ENCODE measurements at places on chromosomes 11 and 22. TPM values are rescaled to one million over a fixed set of nuclear protein-coding genes. Genes with fewer than 3 reads are reported as not detected.

Gene SCGB1D2
- not detected for total RNA-seq

GRCh38 chr11:46914363-46914762, 4.0 kb downstream of the LRP4 start:
- DNase-seq: no peak

- no peak for DNase-seq
Measured at GRCh38 chr11:13354335-13354734, 76.7 kb downstream of the BMAL1 start.

DNA sequence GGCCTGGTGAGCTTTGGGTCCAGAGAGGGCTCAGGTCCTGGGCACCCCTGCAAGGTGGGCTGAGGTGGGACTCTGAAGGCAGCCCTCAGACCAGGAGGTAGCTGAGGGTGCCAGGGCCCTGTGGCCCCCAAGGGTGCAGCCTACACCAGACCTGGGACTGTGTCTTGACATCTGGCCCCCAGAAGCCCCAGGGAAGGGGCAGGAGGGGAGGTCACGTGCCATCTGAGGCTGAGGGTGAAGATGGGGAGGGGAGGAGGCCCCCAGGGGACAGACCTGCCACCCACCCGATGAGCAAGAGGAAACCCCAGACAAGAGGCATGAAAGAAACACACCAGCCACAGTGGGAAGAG, 520.2 kb downstream of the BRD1 start:
- no peak for DNase-seq

DNA sequence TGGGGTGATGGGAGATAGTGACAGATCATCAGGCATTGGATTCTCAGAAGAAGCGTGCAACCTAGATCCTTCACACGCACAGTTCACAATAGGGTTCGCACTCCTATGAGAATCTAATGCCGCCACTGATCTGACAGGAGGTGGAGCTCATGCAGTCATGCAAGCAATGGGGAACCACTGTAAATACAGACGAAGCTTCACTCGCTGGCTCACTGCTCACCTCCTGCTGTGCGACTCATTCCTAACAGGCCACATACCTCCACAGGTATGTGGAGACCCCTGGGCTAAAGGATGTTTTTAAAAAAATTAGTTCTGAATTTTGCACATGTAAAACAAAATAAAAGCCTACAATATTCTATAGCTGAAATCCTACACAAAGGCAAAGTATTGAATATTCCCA, 20.5 kb upstream of the TEAD1 start:
- DNase-seq: no peak

GRCh38 chr11:92383430-92383829, 158.8 kb downstream of the FAT3 start:
- no peak for DNase-seq

DNA sequence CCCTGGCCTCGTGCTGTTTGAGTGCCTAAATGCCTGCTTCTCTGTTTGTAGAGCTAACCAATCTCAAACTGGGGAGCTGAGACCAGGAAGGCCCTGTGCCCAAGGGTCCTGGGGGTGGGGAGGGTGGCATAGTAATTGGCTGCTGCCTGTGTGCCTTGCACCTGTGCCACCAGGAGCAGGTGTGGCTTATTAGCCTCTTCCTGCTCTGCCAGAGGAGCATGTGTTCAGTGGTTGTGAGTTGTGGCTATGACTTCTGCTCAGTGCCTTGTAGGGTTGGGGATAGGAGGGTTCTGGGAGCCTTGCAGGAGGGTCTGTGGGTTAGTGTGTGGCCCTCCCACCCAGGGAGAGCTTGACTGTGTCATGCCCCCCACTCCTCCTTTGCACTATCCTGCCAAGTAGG, 109.2 kb downstream of the ZBTB16 start:
- no peak for DNase-seq

Gene SLC22A9
- not detected for total RNA-seq

Gene MAPK8IP1
- total RNA-seq: 4.9 TPM

DNA sequence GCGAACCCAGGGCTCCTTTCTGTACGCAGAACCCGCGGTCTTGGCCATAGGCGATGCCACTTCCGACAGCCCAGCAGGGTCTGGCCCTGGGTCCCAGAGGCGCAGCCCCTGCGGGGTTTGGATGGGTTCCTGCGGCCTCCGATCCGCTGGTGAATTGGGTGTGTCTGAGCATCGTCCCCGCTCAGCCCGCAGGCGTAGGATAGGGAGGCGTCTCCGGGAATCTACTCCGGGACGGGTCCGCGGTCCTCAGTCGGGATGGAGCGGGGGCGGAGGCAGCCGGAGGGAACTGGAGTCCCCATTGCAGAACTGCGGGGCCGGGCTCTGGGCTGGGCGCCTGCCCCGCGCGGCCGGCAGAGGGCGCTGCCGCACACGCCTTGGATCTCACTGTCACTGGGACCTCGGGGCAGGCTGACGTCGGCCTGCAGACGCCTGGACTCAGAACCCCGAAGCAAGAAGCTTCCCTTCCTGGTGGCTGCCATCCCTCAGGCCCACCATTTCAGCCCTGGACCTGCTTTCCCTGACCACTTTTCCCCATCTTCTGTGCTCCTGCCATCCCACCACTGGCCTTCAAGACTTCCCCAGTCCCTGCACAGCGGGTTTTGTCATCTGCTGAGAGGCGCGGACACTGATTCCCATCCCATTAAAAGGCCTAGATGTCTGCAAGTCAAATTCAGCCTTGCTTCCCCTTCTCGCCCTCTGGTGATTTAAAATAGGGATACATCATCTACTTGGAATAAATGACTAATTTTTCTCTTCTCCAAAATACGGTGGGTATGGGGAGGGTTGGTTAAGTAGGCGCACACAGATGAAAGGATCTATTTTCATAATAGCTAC, 38.3 kb upstream of the CREB3L1 start:
- peak; percentile 88 for DNase-seq

- DNase-seq: no peak
Measured at GRCh38 chr11:73292525-73292894, 15.6 kb upstream of the ARHGEF17 start.

DNA sequence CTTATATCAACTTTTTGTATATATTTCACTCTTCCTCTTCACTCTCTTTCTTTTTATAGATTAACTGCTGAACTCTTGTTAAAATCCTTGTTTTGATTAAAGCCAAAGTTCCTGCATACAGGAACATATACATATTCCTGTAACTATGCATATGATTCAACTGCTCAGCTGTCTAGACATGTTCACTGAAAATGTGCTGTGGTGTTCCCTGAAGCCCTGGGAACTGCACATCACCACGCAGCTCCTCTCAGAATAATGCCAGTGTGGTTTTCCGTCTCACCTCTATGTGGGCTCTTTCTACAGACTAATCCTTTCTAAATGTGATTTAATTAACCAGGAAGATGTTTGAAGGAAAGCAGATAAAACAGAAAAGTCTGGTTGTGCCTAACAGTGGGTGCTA, 25.6 kb upstream of the MMP12 start:
- DNase-seq: no peak

Gene CHRDL2
- not detected for total RNA-seq

- no peak for DNase-seq
Measured at GRCh38 chr22:27984001-27984695, 65.1 kb upstream of the PITPNB start.

DNA sequence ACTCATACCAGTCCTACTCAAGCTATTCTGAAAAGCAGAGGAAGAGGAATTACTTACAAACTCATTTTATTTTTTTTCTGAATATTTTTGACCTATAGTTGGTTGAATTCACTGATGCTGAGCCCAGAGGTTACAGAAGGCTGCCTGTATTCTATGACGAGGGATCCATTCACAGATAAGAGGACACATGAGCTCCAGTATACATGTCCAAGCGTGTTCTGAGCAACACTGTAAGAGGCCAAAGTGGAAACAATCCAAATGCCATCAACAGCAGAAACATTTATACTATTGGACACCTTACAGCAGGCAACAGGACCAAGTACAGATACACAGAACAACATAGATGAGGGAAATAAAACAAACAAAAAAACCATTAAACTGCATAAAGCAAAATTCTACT, 10.3 kb downstream of the KDM4E start:
- no peak for DNase-seq

Gene PARVG
- not detected for total RNA-seq

DNA sequence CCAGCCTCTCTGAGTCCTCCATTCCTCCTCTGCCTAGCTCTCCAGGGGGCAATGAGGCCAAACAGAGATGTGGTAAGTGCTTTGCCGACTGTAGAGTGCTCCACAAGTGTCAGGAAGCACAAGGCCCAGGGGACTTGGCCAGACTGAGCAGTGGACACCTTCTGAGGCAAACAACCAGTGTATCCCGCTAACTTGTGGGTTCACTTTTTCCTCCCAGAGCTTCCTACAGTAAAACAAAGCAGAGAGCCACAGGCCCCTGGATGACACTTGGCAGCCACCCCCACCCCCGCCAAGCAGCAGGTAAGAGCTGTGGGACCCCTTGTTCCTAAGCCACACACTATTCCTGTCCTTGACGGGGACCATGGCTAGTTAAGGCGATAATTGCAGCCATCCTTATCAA, 160.9 kb downstream of the CACNA1I start:
- DNase-seq: no peak

Gene ZDHHC13
- 26.8 TPM for total RNA-seq

DNA sequence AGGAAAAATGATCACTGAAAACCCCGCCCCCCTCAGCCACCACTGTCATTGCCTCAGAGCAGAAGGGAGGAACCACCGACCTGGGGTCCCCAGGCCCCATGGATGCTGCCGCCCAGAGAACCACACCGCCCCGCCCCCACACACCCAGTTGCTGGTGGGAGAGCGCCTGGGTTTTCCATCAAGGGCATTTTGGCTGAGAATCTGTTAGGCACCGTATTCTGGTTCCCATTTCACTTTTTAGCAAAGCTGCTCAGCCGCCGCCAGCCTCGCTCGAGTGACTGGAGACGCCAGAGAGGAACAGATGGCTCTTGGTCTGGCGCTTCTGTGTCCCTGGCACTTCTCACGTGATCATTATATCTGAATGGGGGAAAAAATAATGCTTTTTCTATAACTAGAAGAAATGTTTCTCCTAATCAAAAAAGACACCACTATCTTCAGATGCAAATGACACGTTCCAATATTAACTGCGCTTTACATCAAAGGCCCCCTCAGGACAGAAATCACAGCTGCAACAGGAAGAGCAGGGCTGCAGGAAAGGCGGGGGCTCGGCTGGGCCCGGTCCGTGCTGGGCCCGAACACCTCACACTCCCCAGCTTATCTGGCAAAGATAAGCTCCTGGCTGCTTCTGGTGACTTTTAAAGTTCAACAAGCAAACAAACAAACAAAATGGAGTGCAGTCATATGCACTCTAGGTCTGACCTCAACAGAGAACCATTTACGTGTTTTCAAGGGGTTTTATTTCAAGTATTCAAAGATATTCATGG, 149.8 kb downstream of the MPPED1 start:
- no peak for DNase-seq

DNA sequence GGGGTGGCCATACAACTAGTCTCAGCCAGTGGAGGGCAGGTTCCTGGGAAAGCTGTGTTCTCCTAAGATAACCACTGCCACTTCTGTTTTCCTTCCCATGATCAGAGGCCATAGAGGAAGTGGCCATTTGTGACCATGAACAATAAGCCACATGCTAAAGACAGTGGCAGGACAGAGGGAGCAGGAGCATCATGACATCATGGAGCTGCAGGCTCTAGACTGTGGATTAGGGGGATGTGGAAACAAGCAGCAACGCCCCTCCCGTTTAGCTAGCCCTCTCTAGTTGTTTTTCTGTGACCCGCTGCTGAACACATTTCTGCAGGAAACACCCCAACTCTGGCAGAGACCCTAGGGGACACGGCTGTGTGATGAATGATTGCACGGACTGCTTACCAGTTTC, 195.0 kb upstream of the NECTIN1 start:
- no peak for DNase-seq

DNA sequence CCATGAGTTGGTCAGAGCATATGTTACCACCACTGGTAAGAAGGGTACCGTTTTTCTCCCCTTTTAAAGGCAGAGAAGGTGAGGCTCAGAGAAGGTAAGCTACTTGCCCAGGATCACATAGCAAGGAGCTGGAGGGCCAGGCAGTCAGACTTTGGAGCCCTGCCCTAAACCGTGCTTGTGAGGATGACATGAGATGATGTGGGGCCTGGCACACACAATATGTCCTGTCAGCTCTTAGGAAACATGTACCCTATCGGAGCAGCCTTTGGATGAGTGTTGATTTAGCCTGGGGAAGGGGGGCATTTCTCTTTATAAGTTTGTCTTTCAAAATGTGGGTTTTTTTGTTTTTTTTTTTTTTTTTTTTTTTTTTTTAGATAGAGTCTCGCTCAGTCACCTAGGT, 100.5 kb upstream of the CRYBB3 start:
- DNase-seq: no peak

- DNase-seq: no peak
Measured at GRCh38 chr11:131478341-131478740, 107.9 kb downstream of the NTM start.

DNA sequence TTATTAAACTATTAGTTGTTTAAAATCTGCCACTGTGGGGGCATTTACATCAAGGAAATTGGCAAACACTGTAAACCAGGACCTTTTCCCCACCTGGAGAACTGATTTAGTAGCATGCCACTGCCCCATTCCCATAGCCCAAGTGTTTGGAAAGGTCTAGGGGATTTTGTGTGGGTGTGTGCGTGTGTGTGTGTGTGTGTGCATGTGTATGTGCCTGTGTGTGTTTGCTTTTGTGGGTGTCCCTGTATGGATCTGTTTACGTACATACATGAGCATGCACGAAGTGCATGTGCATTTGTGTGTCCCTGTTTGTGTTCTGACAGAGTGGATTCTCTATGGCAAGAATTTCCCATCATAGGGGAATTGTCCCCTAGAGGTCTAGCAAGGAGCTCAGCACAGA, 62.7 kb upstream of the LMO1 start:
- no peak for DNase-seq

GRCh38 chr11:269146-269890, 8.9 kb upstream of the NLRP6 start:
- DNase-seq: no peak

DNA sequence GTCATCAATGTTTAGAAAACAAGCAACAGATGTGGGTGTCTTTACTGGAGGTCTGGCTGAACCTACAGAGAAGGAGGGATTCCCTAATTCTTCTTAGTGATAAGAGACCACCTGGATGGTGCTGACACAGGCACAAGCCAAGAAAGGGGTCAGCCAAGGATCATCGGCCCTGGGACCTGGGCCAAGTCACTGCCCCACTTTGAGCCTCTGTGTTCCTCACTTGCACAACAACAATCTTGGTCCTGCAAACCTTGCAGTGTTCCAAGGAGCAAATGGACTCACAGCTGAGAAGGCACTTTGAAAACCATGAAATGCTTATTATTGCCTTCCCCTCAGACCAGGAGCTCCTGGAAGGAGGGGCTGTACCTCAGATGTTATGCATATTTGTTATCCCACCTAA, 7.0 kb upstream of the KCNE3 start:
- no peak for DNase-seq

Gene SEC14L6
- 0.47 TPM for total RNA-seq

Gene MRGPRX4
- total RNA-seq: not detected
